DMS79 treated with DMSO at 0.1 percent for 48 hours (cell line): ENCODE measurements at places on chromosomes 11 and 22.

DNA sequence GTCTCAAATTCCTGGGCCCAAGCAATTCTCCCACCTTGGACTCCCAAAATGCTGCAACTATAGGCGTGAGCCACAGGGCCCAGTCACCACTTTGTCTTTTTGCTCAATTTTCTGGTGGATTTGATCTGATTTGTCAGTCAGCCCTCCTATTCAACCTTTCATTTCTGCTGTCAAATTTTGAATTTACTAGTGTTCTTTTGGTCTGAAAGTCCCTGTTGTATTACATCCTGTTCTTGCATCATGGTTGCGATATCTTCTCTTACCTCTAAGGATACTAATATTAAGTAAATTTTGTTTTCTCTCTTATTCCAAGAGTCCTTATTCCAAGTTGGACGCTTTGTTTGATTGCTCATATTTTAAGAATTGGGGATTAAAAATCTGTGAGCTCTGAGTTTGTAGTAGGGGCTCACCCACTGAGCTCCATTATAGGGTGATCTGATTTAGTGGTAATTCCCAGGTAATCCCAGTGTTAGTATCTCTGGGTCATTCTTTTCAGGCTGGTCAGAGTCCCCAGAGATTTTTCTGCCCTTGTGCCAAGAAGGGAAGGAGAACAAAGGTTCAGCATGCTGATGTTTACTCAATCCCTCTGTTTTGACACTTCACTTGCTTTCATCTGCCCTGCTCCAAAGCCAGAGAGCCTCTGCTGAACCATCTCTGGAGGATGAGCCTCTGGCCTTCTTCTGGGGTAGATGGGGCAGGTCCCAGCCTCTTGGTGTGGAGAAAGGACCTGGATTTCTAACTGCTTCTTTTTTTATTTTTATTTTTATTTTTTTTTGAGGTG lies 10.0 kb downstream of the UPB1 start:
- DNase-seq = no peak

DNA sequence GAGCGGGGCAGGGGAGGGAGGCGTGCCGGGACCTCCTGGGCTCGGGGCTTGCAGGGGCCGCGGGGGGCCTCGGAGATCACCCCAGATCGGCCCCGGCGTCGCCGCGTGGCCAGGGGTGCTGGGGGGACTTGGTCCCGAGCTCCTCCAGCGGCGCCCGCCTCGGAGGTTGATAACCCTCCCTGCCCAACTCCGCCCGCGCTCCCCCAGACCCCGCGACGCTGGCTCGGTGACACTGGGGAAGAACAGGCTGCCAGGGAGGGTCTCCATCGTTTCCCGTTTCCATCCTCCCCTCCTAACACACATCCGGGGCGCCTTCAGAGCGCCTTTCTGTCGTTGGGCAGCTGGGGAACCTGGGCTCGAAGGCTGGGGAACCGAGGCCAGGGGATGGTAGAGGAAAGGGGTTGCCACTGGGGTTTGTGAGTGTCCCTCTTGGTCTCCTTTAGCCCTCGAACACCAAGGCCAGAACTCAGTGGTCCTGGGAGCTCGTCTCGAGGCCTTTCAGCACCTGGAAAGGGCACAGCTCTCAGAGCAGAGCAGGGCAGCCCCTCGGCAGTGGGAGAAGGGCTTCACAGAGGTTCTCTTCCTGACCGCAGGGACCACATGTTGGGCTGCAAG lies 431 bp downstream of the SLC37A2 start:
- no peak for DNase-seq

GRCh38 chr22:30829901-30830550 lies 135.4 kb downstream of the OSBP2 start:
- DNase-seq = no peak

GRCh38 chr11:110077831-110078325 lies 15.3 kb upstream of the ZC3H12C start:
- DNase-seq = no peak

GRCh38 chr11:11789735-11790369 lies 51.9 kb upstream of the USP47 start:
- no peak for DNase-seq

GRCh38 chr11:36330411-36330810 lies 34.3 kb downstream of the PRR5L start:
- DNase-seq = peak; percentile 70
